ENCODE measurements at places on chromosomes 2 and 18.

DNA sequence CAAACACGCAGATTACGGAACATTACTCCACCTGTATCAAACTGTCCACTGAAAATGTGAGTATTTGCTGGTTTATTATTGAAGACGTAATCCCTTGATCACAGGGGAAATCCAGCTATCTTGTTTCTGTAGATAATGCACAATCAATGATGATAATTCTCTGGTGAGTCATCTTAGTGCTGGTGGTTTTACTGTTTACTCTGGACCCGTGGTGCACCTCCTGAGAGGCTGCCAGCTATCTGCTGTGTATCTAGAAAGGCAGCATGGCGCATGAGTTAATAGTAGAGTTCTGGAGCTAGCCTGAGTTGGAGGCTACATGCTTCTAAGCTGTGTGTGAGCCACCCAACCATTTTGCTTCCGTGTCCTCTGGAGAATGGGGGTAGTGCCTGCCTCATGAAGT is 6.5 kb downstream of the NCAPH start:
- DNase-seq: no peak

- peak; percentile 62 for DNase-seq
These were observed 60.1 kb downstream of the EMILIN2 start for GRCh38 chr18:2906704-2907549.

GRCh38 chr2:2031101-2031500 is 286.8 kb upstream of the PXDN start:
- DNase-seq: no peak

- DNase-seq: no peak
These were observed 24.8 kb downstream of the PID1 start for GRCh38 chr2:229246334-229246733.

- DNase-seq: no peak
These were observed 178.6 kb downstream of the TMEM18 start for GRCh38 chr2:498493-499178.

GRCh38 chr18:44569391-44570055 is 111.2 kb upstream of the SETBP1 start:
- DNase-seq: no peak

DNA sequence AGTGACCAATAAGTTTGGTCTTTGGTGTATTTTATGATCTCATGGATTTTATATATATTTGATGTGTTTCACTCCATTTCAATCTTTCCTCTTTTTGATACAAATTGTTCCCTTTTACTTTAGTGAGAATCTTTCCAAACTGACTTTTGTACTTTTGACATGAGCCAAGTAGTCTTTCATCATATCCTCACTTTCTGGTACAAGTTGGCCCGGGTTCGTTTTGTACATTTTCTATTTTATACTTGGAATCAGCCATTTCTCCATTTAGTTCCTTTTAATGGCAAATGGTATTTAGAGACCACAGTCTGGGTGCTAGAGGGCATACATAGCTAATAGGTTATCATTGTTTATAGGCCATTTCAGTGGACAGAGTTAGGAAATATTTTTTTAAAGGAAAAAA is 147.9 kb upstream of the MYO3B start:
- no peak for DNase-seq

GRCh38 chr2:7588295-7588694 is 671.1 kb downstream of the RNF144A start:
- DNase-seq: no peak

DNA sequence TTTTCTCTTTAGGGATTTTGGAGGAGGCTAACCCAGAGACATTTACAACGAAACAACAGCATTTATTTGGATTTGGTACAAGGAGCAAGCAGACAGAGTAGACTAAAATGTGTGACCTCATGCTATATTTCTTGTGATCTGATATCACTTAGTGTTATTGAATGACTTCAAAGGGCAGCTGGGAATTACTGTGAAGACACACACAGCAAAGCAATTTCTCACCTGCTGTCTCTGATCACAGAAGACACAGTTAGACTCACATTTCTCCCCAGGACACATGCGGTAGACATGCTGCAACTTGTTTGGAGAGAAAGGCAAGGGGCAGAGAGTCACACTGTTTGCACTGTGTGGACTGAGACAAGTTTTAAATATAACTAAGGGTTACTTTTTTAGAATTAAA is 67.5 kb downstream of the LTBP1 start:
- DNase-seq: peak; percentile 50

- DNase-seq: no peak
These were observed 43.7 kb upstream of the SEMA4C start for GRCh38 chr2:96913398-96914202.

- DNase-seq: peak; percentile 85
These were observed 18.1 kb downstream of the TET3 start for GRCh38 chr2:74002505-74003421.

DNA sequence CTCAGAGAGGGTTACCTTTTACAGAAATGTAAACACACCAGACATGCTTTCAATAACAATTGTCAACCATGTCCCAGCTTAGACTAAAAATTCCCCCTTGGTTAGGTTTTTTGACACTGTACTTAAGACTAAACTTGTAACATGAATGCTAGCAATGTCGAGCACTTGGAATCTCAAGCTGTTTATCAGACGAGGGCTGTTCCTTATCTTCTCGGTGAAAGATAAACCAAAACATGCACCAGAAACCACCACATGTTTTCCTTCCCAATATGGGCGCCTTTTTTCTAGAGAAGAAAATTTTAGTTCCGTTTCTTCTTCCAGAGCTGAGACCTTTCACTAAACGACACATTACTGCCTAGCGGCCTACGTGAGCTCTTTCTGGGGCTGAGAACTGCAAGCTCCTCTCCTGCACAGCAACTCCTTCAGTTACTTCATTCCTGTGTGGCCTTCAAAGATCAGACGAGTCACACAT is 42.4 kb upstream of the ACKR3 start:
- no peak for DNase-seq

GRCh38 chr18:62510789-62511188 is 12.0 kb upstream of the ZCCHC2 start:
- no peak for DNase-seq

- peak; percentile 48 for DNase-seq
These were observed 48.5 kb upstream of the PROKR1 start for GRCh38 chr2:68594674-68595492.

DNA sequence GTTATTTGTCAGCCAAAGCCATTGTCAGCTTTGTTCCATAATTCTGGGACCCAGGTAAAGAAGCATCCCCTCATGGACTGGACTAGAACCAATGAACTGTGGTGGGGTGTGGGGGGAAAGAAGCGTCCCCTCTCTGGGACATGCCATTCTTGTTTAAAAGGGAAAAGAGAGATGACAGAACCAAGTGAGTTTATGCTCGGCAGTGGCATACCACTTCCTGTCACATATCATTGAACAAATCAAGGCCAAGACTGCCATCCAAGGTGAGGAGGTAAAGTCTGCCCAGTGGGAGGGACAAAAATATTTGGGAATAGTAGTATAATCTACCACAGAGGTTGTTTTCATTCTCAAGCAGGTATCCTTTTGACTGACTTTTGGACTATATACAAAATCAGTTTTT is 4.7 kb upstream of the GLS start:
- no peak for DNase-seq

DNA sequence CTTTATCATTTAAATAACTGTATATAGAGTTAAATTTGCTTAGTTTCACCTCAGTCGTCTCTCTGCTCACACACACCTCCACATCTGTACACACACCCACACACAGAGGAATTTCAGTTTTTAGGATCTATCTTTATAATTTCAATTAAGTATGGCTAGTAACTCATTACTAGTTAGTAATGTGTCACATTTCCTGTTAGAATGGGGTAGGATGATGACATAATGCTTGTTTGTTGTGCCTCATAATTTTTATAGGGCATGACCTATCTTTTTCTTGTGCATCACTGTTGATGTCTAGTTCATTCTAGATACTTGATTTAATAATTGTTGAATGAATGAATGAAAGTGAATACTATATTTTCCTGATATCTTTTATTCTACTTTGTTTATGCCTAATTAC is 108.6 kb downstream of the AGPS start:
- peak; percentile 1 for DNase-seq

DNA sequence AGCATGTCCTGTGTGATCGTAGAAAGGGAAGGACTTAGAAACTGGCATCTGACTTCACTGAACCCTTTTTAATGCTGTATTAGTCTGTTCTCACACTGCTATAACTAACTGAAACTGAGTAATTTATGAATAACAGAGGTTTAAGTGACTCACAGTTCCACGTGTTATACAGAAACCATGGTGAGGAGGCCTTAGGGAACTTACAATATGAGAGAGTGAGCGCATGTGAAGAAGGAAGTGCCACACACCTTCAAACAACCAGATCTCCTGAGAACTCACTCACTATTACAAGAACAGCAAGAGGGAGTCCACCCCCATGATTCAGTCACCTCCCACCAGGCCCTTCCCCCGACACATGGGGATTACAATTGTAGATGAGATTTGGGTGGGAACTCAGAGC is 811.3 kb downstream of the CPS1 start:
- peak; percentile 20 for DNase-seq

GRCh38 chr2:232873909-232874641 is 4.0 kb downstream of the SNORC start:
- no peak for DNase-seq

DNA sequence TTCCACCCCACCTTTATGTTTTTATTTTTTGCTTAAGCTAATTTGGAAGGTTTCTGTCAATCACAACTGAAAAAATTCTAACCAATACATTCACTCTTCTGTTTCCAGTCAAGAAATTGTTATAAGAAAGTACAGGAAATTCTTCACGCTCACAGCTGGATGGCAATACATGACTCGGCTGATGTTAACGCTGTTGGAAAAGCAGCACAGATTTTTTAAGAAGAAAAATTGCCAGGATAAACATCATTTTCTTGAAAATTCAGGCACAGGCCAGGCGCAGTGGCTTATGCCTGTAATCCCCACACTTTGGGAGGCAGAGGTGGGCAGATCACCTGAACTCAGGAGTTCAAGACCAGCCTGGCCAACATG is 46.1 kb downstream of the STPG4 start:
- no peak for DNase-seq

- no peak for DNase-seq
These were observed 77.5 kb downstream of the CDK15 start for GRCh38 chr2:201883606-201884369.

DNA sequence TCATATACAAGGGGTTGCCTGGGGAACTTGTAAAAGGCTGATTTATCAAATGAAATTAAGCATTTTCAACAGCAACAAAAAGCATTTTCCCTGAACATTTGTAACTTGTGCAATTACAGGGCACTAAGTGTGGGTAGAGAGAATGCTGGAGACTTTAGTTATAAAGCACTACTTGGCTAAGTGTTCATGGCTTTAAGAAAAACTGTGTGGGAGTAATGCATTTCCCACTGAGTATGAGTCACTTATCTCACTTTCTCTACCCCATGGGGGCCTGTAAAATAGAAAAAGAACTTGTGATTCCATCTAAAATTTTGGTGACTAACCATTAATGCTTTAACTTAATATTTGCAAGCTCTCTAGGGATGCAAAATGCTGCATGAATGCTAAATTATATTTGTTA is 193.4 kb downstream of the CCDC102B start:
- no peak for DNase-seq

DNA sequence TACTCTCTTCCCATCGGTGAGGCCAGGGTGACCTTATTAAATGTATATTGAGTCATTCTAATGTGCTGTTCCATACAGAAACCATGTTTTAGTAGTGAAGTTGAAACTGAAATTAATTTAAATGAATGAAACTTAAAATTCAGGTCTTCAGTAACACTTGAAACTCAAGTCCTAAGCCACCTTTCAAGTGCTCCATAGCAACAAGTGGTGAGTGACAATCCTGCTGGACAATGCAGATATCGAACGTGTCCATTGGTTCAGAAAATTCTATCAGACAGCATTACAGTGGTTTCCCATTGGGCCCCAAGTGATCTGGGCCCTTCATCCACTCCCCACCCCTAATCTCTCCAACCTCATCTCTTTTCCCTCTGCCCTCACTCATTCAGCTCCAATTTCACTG is 48.7 kb downstream of the HNMT start:
- no peak for DNase-seq

DNA sequence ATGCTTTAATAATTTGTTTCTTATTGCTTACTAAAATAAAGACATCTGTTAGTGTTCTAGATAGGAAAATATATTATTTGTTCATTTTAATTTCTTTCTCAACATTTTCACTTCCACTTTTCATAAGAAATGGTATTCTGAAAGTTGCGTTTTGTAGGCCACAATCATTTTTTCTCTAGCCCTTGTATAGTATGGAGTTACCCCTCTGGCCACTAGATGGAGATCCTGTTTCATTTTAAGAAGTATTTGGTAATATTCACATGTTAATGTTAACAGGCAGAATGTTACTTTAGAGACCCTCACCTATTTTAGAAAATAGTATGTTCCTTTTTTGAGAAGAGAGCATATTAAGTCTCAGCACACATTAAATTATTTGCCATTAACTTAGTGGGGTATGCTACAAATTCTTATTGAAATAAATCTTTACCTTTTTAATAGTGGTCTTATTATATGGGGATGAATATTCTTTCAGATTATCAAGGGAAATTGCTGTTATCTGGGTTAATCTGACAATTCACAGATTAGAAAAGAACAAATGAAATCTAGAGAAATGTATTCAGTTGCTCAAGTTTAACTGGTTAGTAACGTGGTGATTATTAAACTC is 73.9 kb upstream of the TTC27 start:
- peak; percentile 44 for DNase-seq

GRCh38 chr2:129203331-129203730 is 776.1 kb upstream of the RAB6C start:
- DNase-seq: no peak

DNA sequence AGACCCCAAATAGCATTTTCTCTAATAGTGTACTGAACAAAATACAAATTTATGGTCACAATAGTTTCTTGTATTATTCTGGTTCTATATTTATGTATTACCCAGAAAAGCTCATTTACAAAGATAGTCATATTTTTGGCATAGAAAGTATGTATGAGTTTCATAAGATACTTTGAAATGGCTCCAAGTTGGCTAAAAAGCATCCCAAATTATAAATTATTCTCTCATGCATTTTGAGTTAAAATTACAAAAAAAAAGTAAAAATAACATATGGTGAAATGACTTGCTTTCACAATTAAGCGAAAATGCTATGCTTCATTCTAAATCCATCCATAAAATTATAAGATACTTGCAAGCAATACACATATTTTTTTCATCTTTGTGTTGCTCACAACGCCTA is 530.7 kb downstream of the ZNF804A start:
- no peak for DNase-seq

- no peak for DNase-seq
These were observed 53.1 kb downstream of the KCTD1 start for GRCh38 chr18:26495287-26495686.

- no peak for DNase-seq
These were observed 231.4 kb downstream of the SEPTIN10 start for GRCh38 chr2:109382226-109382895.

All from RWPE1 (cell line).